ENCODE measurements at places on chromosomes 1 and 21. TPM values are rescaled to one million over a fixed set of nuclear protein-coding genes. Genes with fewer than 3 reads are reported as not detected.

GRCh38 chr1:43279666-43280065 lies 5.7 kb downstream of the C1orf210 start:
- H3K27ac ChIP-seq: no peak overlapping the region
- H3K27me3 ChIP-seq: peaks cover 5% of the 10 kb centered on the region
- H3K36me3 ChIP-seq: no peaks in the 10 kb centered on the region
- peaks cover 9% of the 10 kb centered on the region for H3K4me1 ChIP-seq

GRCh38 chr1:173193639-173194038 lies 13.5 kb downstream of the TNFSF4 start:
- H3K36me3 ChIP-seq: no peaks in the 10 kb centered on the region
- DNase-seq: no peak
- peaks cover 10% of the 10 kb centered on the region for H3K4me1 ChIP-seq

DNA sequence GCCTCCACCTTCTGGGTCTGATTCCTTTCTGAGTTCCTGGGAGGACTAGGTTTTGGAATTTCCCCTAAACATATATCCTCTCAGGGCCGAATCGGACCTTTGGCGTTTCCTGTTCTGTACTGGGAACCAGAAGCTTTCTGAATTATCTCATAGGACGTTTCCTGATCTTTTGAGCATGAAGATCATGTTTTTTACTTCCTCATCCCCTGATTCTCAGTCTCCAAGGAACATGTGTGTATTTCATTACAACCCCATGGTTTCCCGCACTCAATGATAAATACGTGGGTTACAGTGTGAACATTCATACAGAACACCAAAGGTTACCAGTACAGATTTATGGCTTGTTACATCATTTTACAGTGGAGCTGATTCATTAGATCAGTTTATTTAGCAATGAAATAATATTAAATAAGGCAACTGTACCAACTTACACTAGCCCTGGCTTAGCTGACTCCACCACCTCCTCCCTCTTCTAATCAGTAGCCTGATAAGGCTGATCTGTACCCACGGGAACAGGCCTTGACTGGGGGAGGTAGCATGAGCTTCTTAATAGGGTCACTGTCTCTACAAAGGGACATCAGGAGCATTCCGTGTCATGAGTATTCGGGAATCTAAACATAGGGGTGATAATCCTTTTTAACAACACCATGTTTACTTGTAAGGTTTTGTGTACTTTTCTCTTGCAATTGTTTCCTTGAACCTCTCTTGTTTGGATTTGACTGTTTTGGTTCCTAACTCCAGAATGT lies 57.8 kb upstream of the ERRFI1 start:
- no peak overlapping the region for H3K27ac ChIP-seq
- H3K4me3 ChIP-seq: no peak overlapping the region
- H3K4me1 ChIP-seq: no peaks in the 10 kb centered on the region
- no peak for DNase-seq
- H3K27me3 ChIP-seq: peaks cover 20% of the 10 kb centered on the region

The LCE3E gene
- total RNA-seq: not detected

DNA sequence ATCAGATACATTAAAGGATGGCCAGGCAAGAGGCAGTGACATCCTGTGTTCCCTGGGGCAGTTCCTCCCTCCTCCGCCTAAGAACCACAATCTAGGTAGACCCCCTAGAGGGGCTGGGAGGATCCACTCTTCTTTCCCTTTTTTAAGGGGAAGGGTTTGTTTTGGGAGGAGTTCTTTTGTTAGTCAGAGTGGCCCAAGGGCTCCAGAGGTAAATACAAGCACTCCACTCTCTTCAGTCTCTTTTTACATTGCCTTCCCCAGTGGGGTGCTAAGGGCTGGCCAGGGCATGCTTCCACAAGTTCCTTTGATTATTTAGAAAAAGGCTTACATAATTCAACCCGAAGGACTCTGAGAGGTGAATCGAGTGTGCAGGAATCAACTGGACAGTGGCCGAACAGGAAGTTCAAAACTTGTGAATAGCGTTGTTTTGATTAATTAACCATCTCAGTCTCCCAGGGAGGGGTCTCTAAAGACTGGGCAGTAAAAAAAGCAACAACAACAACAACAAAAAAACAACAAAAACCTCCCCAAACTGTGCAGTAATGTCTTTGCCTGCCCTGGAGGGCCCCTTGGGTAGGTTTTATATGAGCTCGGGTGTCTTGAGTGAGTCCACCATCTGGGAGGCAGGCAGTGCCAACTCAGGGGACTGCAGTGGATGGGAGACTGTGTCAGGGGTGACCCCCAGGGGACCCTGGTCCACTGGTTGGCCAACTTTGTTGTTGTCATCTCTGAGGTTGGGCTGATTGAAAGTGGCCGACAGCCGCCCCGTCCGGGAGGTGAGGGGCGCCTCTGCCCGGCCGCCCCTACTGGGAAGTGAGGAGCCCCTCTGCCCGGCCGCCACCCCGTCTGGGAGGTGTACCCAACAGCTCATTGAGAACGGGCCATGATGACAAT lies 33.2 kb upstream of the ENO1 start:
- H3K27me3 ChIP-seq: peaks cover 10% of the 10 kb centered on the region
- no peak overlapping the region for H3K4me3 ChIP-seq
- H3K36me3 ChIP-seq: no peaks in the 10 kb centered on the region
- H3K4me1 ChIP-seq: peaks cover 17% of the 10 kb centered on the region
